Stimulated activated naive B cell treated with anti-CD40 and anti-IgM and Interleukin-4, amounts not matched to agents 10 μg/mL and 1 μg/mL and 100 μg/mL, for 72 hours (primary cell): ENCODE measurements at places on chromosomes 13 and 19.

DNA sequence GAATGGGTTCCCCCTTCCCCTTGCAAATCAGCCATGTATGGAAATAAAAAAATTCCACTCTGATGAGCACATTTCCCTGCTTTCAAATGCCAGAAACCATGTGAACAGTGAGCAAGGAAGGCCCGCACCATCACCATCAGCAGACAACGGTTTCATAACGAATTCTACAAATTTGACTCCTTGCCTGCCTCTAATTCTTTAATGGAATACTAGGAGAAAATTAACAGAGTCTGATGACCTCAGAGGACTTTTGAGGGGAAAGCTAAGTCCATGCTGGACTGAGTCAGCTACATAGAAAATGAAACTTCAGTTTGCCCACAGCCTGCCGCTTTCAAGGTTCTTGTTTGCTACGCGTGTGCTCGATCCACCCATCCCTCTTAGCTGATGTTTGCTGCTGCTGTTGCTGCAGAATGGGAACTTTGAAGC lies 46.7 kb upstream of the KL start:
- H3K4me1 ChIP-seq, result no peaks in the 10 kb centered on the region
- no peak overlapping the region for H3K4me3 ChIP-seq
- no peaks in the 10 kb centered on the region for H3K36me3 ChIP-seq
- DNase-seq, result no peak
- H3K27ac ChIP-seq, result no peak overlapping the region

DNA sequence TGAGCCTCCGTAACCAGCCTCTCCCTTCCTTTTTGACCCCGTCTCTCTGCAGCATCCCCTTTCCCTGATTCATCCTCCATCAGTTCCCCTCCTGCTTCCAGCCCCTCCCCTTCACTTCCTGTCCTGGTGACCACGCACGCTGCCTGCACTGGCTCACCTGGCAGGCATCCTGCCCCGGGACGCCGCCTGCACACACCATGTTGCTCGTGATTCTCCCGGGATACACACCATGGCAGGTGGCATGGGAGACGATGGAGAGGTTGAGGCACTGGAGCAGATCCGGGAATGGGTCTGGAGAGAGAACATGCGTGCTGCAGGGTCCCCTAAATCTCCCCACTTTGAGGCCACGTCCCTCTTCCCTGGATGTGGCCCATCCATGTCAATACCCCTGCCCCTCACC lies 4.2 kb downstream of the KLK12 start:
- peaks cover 67% of the 10 kb centered on the region for H3K27me3 ChIP-seq
- no peak overlapping the region for H3K27ac ChIP-seq
- no peaks in the 10 kb centered on the region for H3K4me1 ChIP-seq
- H3K36me3 ChIP-seq, result peaks cover 3% of the 10 kb centered on the region

GRCh38 chr13:39201180-39201579 lies 162.9 kb downstream of the NHLRC3 start:
- DNase-seq, result no peak
- H3K4me3 ChIP-seq, result no peak overlapping the region
- H3K27ac ChIP-seq, result no peak overlapping the region

GRCh38 chr19:49930483-49931011 lies 1.2 kb upstream of the NUP62 start:
- H3K27ac ChIP-seq, result peak overlapping the region; percentile 96
- no peak for DNase-seq
- peak overlapping the region; percentile 95 for H3K4me3 ChIP-seq
- H3K4me1 ChIP-seq, result peaks cover 42% of the 10 kb centered on the region

- no peaks in the 10 kb centered on the region for H3K36me3 ChIP-seq
- H3K27ac ChIP-seq, result no peak overlapping the region
- no peaks in the 10 kb centered on the region for H3K4me1 ChIP-seq
- H3K27me3 ChIP-seq, result no peaks in the 10 kb centered on the region
- no peak for DNase-seq
These were observed 1230.3 kb downstream of the DIAPH3 start for GRCh38 chr13:58933475-58933874.

GRCh38 chr13:66323745-66324347 lies 906.3 kb downstream of the PCDH9 start:
- H3K4me3 ChIP-seq, result no peak overlapping the region
- H3K27me3 ChIP-seq, result no peaks in the 10 kb centered on the region
- H3K27ac ChIP-seq, result no peak overlapping the region
- no peak for DNase-seq
- H3K36me3 ChIP-seq, result no peaks in the 10 kb centered on the region

DNA sequence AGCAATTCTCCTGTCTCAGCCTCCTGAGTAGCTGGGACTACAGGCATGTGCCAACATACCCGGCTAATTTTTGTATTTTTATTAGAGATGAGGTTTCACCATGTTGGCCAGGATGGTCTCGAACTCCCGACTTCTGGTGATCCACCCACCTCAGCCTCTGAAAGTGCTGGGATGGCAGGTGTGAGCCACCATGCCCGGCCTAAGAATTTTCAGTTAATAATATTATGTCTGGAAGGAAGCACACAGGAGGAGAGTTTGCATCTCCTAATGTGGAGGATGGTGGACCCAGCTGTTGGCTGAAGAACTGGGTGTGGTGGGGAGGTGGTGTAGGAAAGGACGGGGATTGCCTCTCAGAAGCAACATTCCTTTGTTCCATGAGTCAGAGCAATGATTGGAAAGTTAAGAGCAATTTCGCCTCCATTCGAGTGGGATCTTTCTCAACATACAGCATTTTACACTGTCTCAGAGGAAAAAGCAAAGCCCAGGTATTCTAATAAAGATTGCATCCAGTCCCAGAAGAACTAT lies 11.9 kb downstream of the PDCD2L start:
- H3K27me3 ChIP-seq, result no peaks in the 10 kb centered on the region
- DNase-seq, result no peak
- no peak overlapping the region for H3K27ac ChIP-seq
- peaks cover 6% of the 10 kb centered on the region for H3K4me1 ChIP-seq

- peaks cover 60% of the 10 kb centered on the region for H3K4me1 ChIP-seq
- no peaks in the 10 kb centered on the region for H3K36me3 ChIP-seq
- no peaks in the 10 kb centered on the region for H3K27me3 ChIP-seq
- DNase-seq, result peak; percentile 21
- H3K4me3 ChIP-seq, result peak overlapping the region; percentile 86
These were observed 30.1 kb downstream of the WDFY2 start for GRCh38 chr13:51614350-51614786.

DNA sequence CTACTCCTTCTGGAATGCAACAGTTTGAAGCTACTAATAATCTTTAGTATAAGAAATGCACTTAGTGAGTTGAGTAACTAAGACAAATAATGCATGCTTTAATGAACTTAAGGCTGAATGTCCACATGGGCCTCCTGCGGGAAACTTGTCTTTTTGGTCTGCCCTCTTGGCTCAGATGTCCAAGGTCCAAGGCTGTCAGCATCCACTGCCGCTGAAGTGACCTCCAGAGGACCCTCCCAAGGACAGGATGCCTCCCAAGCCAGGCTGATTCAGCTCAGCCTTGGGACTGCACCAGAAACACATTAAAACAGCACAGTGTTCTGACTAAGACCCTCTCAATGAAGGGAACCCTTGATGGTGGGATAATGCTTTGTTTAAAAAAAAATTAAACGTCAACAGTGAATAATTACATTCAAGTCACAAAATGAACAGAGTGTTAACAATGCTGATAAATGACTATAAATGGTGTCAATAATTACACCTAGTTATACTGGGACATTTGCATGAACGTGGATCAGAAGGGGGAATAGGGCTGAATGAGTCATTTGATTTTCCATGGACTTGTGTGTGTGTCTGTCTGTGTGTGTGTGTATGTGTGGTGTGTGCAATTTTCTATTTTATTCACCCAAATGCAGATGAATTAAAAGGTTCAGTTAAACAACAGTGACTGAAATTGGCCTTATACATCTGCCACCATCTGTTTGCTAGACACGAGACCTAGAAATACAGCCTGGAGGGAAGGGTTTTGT lies 150.5 kb downstream of the COL4A1 start:
- H3K36me3 ChIP-seq, result no peaks in the 10 kb centered on the region
- no peak overlapping the region for H3K27ac ChIP-seq
- no peak overlapping the region for H3K4me3 ChIP-seq
- no peaks in the 10 kb centered on the region for H3K4me1 ChIP-seq

DNA sequence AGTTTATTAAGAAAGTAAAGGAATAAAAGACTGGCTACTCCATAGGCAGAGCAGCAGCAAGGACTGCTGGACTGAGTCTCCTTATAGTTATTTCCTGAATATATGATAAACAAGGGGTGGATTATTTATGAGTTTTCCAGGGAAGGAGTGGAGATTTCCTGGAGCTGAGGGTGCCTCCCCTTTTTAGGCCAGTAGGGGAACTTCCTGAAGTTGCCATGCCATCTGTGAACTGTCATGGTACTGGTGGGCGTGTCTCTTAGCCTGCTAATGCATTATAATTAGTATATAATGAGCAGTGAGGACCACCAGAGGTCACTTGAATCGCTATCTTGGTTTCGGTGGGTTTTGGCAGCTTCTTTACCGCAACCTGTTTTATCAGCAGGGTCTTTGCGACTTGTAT lies 13.5 kb downstream of the ZSCAN5A start:
- H3K27me3 ChIP-seq, result no peaks in the 10 kb centered on the region
- peaks cover 8% of the 10 kb centered on the region for H3K4me1 ChIP-seq
- no peak for DNase-seq
- H3K36me3 ChIP-seq, result peaks cover 68% of the 10 kb centered on the region
- H3K27ac ChIP-seq, result no peak overlapping the region
- H3K4me3 ChIP-seq, result no peak overlapping the region

GRCh38 chr19:55504252-55504603 lies 16.0 kb downstream of the SSC5D start:
- H3K27me3 ChIP-seq, result peaks cover 12% of the 10 kb centered on the region
- peak overlapping the region; percentile 97 for H3K27ac ChIP-seq
- DNase-seq, result no peak
- H3K36me3 ChIP-seq, result peaks cover 16% of the 10 kb centered on the region
- peak overlapping the region; percentile 85 for H3K4me3 ChIP-seq
- H3K4me1 ChIP-seq, result peaks cover 34% of the 10 kb centered on the region

DNA sequence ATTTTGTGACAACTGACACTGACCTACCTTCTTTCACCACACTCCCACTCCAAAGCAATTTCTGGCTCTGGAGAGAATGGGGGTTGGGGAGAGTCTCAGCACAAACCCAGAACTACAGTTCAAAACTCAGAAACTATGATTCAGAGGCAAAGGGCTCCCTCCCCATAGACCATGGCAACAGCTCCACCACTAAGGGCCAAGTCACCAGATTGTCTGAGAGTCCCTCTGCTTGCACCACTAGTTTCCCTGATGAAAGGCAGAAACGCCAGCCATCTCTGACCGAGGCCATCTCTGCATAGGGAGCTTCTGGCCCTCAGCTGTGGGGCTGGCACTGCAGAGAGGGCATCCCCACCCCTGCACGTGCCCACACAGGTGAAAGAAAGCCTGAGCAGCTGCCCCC lies 112.4 kb upstream of the VSTM2B start:
- no peaks in the 10 kb centered on the region for H3K4me1 ChIP-seq
- DNase-seq, result no peak
- H3K27me3 ChIP-seq, result peaks cover 5% of the 10 kb centered on the region
- no peak overlapping the region for H3K4me3 ChIP-seq
- no peak overlapping the region for H3K27ac ChIP-seq

DNA sequence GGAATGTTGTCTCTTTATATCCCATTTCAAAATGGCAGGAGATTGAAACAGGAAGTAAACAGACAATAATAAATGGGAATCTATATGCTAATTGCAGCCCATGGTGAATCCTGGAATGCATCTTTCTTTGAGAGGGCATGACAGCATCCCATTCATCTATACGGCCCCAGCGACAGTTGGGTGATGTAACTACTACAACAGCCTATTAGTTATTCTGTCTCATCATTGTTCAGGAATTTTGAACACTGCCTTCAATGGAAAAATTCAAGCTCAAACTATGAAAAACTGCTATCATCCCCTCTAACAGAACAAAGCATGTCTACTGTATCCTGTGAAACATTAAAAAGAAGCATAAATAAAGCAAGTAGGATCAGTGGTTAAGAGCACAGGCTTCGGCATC lies 262.1 kb downstream of the DCT start:
- no peaks in the 10 kb centered on the region for H3K27me3 ChIP-seq
- no peak for DNase-seq
- H3K36me3 ChIP-seq, result no peaks in the 10 kb centered on the region
- peaks cover 2% of the 10 kb centered on the region for H3K4me1 ChIP-seq
- no peak overlapping the region for H3K27ac ChIP-seq

DNA sequence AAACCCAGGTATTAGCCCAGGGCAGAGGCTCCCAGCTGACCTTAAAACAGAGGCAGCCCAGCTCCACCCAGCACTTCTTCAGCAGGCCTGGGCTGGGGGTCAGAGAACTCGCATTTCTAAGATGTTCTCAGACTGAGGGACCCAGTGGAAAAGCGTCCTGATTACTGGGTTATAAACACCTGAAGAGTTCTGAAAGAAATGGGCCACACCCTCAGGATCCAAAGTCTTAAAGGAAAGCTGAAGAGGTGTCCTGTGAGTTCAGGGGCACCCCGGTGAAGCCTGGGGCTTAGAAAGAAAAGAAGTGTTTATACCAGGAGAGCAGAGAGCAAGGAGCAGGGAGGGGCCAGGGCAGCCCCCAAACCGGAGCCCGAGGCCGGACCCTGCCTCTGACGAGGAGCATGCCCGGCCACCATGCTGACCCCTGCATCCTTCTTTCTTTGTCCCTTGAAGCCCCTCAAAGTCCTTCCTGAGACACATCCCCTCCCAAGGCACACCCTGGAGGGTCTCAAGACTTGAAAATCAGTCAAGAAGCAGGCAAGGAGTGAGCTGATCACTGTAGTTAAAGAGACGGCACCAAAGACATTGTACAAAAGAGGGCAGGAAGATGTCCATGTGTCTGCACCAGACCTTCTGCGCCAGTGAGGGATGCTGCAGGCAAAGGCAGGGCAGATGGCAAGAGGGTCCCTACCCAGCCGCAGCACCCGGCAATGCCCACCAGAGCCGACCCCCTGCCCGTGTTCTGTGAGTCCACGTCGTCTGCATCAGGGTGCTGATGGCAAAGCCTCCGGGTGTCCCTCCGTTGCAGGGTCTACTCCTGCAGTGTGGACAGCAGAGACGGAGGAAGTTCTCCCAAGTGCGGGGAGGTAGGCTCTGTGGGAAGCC lies 10.6 kb upstream of the RAB20 start:
- no peak overlapping the region for H3K27ac ChIP-seq
- H3K4me3 ChIP-seq, result no peak overlapping the region
- H3K36me3 ChIP-seq, result no peaks in the 10 kb centered on the region
- DNase-seq, result no peak
- peaks cover 39% of the 10 kb centered on the region for H3K27me3 ChIP-seq
